ENCODE measurements at places on chromosomes 7 and 10.

DNA sequence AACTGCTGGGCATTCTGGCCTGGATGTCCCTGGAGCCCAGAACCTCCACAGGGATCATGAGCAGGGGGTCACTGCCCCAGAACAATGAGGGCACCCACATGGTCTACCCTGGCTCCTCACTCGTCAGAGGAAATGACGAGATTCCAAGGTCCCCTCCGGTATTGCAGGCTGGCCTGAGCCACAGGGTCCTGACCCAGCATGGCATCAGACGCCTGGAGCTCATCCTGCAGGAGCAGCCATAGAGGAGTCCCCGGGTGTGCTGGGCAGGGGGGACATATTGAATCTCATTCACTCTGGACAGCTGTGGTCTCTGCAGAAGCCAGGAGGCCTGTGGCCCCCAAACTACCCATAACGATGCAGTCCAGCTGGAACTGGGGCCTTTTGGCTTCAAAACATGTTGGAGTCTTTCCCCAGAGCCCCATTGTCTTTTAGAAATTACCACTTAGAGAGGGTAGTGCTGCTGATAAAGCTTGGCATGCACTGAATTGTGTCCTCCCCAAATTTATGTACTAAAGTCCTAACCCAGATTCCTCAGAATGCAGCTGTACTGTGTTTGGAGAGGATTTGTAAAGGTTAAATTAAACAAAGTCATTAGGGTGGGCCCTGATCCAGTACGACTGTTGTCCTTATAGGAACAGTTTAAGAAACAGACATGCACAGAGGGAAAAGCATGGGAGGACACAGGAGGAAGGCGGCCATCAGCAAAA, 27.7 kb downstream of the ANXA8 start:
- DNase-seq = no peak

DNA sequence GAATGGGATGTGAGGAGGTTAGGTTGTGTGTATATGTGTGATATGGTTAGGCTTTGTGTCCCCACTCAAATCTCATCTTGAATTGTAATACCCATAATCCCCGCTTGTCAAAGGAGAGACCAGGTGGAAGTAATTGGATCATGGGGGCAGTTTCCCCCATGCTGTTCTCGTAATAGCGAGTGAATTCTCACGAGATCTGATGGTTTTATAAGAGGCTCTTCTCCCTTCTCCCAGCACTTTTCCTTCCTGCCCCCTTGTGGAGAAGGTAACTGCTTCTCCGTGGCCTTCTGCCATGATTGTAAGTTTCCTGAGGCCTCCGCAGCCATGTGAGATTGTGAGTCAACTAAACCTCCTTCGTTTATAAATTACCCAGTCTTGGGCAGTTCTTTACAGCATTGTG, 47.3 kb downstream of the NPVF start:
- DNase-seq = no peak

- DNase-seq = no peak
These were observed 19.3 kb downstream of the RAB11FIP2 start for GRCh38 chr10:118027397-118027796.

DNA sequence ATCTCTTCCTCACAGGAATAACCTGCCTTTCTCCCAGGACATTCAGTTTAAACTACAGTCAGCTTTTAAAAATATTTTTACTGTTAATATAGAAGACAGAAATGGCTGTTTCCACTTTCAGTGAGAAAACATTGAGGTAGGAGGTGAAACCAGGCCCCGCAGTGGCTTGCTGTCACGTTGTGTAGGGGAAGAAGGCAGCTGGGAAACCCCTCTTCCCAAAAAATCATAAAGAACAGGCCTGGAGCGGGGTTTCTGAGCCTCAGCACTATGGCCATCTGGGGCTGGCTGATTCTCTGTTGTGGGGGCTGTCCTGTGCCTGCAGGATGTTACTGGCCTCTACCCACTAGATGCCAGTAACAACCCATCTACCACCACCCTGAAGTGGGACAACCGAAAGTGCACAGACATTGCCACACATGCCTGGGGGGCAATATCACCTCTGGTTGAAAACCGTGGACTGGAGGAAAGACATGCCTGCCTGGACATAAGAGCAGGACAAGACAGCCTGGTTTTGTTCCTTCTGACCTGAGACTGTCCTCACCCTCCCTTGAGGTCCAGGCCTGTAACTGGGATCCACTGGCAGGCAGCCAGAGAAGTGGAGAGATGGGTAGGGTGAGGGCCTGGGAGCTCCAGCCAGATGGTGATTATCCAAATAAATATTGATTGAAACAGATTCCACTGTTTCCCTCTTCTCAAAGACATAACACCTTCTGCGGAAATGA, 43.9 kb downstream of the KCNH2 start:
- no peak for DNase-seq

DNA sequence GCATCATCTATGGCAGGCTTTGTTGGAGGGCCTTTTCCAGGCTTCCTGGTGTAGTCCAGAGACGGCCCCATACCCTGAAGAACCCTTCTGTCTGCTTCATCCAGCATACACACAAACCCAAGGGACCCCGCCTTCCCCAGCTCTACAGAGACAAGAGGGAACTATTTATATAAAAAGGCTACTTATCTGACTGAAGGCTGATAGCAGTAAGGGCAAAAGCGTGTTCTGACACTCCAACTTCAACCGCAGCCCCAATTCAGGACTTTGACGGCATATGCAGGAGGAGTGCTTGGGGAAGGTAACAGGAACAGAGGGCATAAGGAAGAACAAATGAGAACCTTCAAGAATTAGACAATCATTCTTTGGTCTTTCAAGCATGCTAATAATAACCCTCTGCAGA, 21.0 kb downstream of the GNA12 start:
- no peak for DNase-seq
